ENCODE measurements at places on chromosomes 6 and 20.
A peak's percentile ranks its signal among the peaks of the same experiment; 100 is the strongest.

DNA sequence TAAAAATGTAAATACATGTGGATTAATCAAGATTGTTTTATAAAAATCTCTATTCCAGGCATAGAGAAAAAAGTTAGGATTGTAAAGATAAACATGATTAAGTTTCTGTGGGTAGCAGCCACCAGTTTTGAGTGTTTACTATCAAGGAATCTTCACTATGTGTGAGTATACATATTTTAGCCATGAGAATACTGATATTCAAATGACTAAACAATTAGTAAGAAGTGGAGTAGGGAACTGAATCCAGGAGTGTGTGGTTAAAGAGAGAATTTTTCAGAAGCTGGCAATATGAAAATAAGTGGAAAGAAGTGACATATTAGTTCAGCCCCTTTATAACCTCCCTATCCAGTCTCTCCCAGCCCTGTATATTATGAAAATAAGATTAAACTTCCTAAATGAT is 10.3 kb downstream of the ELOVL2 start:
- DNase-seq: peak; percentile 36

GRCh38 chr6:108968325-108969316 is 120.4 kb downstream of the ARMC2 start:
- no peak for DNase-seq

DNA sequence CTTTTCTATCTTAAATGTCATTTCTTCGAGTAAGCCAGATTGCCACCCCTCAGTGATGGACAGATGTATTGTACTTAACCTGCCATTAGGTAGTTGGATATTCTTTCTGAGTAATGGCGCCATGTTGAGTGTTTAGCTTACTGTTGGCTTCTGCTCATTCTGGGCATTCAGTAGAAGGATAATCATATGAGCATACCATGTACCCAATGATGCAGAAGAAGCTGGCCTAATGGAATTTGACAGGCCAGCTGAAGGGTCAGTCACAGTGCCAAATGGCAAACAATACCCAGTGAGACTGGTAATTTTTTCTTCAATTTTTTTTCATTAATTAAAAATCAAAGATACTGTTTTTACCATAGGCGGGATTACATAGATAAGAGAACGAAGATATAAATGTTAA is 1010.8 kb upstream of the EYS start:
- no peak for DNase-seq

GRCh38 chr20:17699931-17700351 is at the start of gene BANF2:
TSS of gene BANF2 (plus strand) at chr20:17699966. CDS start at chr20:17725026, 25,060 bp downstream.
- no peak for DNase-seq

DNA sequence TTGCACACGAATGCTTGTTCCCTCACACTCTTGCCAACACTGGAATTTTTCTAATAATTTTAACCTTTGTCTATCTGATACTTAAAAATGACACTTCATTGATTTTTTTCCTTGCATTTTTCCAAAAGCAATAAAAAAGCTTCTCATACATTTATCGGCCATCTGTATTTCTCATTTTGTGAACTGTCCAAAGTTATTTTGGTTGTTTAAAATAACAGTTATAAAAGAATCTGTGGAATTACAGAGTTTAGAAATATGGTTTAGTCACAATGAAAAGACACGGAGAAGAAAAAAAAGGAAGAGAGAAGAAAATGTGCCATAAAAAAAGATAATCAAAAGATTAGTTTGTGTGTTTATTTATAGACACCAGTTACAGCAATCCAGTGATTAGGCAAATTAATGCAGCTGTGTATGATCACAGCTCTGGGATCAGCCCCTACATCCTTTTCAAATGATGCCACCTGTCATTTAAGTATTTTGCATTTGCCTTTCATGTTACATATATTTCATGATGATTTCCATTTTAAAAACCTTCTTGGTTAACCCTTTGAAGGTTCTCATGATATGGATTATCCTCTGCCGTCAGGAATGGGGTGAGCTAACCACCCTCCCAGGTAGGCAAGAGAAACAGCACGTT is 171.7 kb downstream of the BACH2 start:
- DNase-seq: no peak

GRCh38 chr6:16761471-16762267 is 409 bp upstream of the ATXN1 start:
- DNase-seq: peak; percentile 80

DNA sequence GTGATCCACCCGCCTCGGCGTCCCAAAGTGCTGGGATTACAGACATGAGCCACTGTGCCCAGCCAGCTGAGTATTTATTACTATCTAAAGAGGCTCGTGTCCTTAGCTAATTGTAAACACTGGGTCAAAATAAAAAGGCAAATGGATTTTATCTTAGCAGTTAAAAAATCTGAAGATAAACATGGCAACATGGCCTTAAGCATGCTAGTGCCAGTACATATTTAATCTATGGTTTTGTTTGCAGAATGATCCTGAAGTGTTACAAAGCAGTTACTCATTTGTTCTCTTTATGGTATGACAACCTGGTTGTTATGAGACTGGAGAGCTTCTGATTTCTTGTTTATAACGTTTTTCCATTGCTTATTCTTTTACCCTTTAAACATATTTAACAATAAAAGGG is 3.9 kb upstream of the KIAA0408 start:
- no peak for DNase-seq

DNA sequence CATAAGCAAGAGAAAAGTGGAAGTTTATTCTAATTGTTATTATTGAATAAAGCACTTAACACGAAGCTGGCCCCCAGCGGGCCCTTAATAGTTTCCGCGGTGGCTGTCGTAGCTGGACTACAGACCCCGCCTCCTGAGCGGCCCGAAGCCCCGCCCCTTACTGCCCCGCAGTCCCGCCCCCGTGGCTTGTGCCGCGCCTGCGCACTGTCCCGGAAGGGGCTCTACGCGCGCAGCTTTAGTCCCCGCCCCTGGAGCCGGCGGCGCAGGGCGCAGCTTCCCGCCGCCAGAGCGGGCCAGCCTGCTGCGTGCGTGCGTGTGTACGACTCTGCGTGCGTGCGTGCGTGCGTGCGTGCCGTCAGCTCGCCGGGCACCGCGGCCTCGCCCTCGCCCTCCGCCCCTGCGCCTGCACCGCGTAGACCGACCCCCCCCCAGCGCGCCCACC is at the start of gene VAPB:
Gene VAPB, plus strand, starts transcription at position 348 of the 442 bp plus-strand sequence. CDS start 231 bp downstream, outside the sequence.
- DNase-seq: peak; percentile 90

DNA sequence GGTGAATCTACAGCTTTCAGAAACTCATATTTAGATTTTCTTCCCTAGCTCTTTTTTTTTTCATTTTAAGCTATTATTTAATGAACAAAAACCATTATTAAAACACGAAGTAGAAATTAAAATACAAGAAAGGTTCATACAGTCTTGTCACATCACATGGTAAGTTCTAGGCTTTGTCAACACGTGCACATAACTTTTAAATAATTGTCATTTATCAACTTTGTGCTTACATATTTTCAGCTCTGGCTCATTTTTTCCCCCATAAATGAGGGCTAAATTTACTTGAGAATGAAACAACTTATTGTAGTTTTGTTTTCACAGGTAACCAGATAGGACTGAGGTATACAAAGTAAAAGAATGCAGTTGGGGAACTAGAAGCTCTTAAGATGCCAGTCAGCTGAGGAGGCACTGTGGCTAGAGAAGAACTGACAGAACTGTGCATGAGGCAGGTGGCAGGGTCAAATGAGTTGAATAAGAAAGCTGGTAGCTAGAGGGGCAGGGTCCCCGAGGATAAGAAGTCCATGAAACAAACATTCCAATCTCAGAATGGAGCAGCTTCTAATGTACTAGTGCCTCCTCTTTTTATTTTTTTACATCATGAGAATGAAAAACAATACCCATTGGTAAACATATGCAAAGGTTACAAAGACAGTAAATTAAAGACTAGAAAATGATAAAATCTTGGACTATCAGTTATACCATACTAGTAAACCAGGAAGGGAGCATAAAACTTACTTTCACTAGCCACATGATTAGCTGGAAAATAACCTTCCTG is 141.5 kb downstream of the MYB start:
- no peak for DNase-seq

DNA sequence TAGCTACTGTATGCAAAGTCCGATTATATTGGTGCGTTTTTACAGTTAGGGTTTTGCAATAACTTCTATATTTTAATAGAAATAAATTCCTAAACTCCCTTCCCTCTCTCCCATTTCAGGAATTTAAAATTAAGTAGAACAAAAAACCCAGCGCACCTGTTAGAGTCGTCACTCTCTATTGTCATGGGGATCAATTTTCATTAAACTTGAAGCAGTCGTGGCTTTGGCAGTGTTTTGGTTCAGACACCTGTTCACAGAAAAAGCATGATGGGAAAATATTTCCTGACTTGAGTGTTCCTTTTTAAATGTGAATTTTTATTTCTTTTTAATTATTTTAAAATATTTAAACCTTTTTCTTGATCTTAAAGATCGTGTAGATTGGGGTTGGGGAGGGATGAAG is 13.7 kb upstream of the PLCG1 start:
- no peak for DNase-seq

All from RCC 7860 (cell line).